NCI-H1694 (cell line): ENCODE measurements at places on chromosomes 4 and X.

DNA sequence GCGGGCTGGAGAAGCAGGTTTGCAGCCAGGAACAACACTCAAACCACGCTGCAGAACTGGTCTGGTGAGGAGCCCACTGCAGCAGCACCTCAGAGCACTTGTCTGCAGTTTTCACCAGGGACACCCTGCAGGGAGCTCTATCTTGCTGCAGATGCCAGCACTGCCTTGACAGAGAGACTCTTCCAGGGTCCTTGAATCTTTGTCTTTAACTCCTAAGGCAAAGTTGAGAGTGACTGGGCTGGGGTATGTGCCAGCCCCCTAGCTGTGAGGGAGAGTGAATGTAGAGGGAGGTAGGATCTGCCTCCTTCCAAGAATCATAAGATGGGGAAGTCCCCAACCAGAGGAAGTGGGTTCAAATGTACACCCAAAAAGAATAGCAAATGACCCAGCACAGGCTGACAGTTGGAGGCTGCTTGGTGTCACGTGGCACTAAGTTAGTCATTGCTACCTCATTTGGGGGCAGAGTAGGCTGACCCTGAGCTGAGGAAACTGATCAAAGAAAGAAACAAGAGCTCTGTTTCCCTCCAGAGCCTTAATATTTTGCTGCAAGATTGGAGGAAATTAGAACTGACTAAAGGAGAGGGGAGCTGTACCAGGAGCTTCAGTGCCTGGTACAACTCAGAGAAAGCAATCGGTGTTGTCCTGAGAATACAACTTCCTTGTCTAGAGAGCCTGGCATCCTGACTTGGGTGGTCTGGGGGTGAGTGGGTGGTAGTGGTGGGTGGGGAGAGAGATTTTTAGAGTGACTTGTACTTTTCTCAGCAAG, 28.2 kb upstream of the HUWE1 start:
- DNase-seq = no peak

- no peak for DNase-seq
These were observed 9.4 kb downstream of the TASL start for GRCh38 chrX:30568136-30568535.

DNA sequence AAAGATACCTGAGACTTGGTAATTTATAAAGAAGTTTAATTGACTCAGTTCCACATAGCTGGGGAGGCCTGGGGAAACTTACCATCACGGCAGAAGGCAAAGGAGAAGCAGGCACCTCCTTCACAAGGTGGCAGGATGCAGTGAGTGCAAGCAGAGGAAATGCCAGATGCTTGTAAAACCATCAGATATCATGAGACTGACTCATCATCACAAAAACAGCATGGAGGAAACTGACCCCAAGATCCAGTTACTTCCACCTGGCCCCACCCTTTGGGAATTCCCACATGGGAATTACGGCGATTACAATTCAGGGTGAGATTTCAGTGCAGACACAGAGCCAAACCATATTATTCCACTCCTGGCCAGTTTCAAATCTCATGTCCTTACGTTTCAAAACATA, 514.7 kb upstream of the SPANXN1 start:
- DNase-seq = no peak

DNA sequence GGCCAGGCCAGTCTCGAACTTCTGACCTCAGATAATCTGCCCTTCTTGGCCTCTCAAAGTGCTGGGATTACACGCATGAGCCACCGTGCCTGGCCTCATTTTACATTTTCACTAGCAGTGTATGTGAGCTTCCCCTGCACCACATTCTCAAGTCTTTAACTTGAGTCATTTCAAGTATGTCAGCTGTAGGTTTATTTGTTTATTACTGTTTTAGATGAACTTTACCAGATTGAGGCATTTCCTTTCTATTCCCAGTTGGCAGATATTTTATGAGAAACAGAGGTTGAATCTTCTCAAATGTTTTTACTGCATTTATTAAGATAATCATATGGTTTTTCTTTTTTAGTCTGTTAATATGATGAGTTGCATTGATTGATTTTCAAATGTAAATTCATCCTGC, 114.6 kb upstream of the SH3RF1 start:
- DNase-seq = no peak

DNA sequence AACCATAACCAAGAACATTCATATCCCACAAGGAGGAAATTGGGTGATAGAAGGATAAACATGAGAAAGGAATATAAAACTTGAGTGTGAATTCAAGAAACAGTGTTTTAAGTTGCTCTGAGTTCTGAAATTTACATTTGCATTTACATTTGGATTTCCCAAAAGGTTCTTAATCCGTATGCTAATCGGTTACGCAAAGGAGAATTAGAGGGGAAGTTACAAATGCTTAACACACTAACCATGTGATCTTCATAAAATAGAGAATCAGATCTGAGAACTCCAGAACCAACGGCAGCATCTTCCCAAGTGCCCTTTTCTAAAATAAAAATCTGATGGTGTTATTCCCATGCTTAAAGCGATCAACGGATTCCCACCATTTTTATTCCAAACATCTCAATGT, 48.0 kb downstream of the PROM1 start:
- DNase-seq = no peak

DNA sequence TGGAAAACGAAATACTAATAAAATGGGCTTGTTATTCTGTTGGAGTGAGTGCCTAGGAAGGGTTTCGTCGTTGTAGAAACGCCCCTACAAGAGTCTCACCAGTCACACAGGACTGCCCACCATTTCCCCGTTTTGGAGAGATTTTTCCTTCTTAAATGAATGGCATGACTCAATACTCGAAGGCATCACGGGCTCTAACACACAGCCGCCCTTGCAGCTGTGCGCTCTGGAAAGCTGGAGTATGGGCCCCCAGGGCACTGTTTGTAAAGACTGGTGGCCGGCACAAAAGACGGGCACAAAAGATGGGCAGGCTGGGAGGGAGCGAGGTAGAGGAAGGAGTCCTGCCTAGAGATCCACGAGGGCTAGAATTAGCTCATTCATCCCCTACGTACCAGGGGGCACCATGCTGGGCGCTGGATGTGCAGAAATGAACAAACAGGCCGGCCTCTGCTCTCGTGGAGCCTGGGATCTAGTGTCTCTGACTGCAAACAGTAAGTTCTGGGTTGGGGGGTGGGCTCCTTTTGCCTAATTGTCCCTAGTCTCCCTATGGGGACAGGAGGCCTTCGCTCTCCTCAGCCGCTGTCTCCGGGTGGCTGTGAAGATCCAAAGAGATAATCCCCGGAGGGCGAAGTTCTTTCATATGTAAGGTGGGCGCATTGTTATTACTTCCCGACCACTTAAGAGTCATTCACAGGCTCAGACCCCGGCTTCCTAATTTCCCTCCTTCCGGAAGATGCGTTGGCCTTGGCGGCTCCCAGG, 1.0 kb upstream of the SFRP2 start:
- DNase-seq = no peak

DNA sequence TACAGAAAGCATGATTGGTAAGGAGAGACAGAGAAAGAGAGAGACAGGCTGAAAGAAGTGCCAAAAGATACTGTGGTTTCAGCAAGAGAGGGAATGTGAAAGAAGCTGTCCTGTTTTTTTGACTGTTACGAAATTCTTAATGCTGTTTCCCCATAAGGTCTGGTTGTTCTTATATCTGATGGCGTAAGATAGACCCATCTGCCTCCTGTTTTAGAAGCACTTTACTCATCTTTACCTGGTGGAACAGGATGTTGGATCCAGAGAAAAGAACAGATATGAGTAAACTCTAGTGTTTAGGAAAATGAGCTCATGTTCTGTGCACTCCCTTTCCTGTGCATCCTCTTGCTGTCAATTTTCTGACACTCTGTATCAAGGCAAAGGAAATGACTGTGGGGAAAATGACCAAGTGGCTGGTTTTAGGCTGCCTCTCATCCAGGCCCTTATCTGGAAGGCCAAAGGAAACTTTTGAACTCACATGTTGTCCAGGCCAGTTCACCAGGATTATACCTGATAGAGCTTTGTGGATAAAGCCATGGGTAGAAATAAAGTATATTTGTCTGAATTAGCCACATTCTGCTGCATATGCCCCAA, 311.7 kb upstream of the HTR2C start:
- no peak for DNase-seq

- no peak for DNase-seq
These were observed 315.7 kb downstream of the FBXW7 start for GRCh38 chr4:152220201-152220666.

- DNase-seq = no peak
These were observed 31.3 kb upstream of the GNRHR start for GRCh38 chr4:67785528-67785927.

DNA sequence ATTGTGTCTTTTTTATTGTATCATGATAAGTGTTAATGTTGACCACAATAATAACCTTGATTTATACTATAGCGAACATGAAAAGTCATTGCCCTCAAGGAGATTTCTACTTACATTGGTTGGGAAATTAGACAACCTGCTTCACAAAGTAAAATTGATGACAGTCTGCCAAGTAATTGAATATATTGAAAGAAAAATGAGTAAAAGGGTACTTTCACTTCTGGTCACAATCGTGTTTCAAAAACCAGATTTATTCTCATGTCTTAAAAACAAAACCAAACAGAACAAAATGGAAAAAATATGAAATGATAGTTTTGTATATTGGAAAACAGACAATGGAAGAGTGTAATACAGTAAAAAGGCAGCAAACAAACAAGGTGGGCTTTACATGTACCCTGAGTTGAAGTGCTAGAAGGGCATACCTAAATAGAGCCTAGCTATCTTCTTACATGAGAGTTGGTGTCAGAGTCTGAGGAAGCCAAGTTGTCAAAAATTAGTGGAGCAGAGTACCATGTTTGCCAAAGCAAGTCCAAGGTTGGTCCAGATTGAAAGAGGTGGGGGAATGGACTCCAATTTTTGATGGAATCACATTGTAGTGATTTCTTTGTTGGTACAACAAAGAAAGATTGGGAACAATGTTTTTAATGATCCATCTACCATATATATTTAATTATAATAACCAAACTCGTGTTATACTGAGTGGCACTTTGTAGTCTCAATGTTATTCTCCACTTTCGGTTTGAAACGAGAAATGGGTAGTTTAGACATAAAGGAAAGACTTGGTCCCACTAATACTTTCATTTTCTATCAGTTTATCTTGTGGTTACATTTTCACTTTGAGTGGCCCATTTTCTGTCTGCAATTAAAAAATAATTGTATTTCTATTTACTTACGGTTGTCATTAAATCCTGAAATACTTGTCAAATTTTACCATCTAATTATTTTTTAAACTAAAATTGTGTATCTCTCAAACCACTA, 775.6 kb downstream of the STIM2 start:
- no peak for DNase-seq

- DNase-seq = no peak
These were observed 85.8 kb downstream of the ARHGAP6 start for GRCh38 chrX:11579636-11580600.

DNA sequence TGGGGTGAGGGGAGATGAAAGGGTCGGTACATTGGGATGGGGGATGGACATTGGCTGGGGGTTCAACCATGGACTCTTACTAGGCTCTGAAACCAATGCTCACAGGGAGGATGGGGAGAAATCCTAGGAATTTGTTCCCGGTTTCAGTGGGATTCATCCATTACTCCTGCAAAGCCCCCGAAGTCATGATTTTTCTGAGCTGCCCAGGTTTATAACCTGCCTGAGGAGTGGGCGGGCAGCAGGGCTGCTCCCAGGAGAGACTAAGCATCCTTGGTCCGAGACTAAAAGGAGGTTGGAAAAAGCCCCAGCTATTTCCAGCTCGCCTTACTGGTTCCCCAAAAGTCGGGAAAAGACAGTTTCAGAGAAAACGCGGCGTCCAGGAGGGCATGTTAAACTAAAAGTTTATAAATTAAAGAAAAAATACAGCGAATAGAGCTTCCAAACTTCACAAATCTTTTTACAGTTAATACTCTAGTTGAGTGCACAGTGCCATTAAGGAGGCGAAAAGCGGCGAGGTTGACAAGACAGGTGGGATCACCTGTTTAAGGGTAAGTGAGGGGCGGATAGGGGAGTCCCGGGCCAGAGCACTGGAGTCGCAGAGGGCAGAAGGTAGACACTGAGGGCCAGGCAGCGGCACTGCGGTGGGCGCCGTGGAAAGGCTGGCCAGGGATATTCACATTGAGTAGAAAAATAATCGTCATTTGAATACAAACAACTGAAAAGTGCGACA, 3.7 kb downstream of the NKX3-2 start:
- DNase-seq = no peak
